ENCODE measurements at places on chromosomes 3 and 15.

DNA sequence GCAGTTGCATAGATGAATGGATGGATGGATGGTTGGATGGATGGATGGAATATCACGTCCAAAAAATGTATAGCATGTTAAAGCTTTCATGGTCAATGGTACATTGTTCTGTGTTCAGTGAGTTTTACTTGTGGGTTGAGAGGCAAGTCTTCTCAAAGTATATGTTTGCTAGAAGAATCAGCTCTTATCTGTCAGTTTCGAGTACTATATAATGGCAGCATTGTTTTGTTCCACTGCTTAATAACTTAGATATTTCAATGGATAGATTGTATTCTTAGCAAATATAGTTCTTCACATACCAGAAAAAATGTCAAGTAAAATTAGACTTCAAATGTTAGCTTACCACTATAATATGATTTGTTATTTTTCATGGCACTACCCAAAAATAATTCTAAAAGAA, 100.9 kb upstream of the CDIN1 start:
- H3K4me3 ChIP-seq: no peak overlapping the region
- no peaks in the 10 kb centered on the region for H3K36me3 ChIP-seq
- no peaks in the 10 kb centered on the region for H3K4me1 ChIP-seq
- H3K27ac ChIP-seq: no peak overlapping the region
- H3K27me3 ChIP-seq: no peaks in the 10 kb centered on the region
- no peak for DNase-seq

GRCh38 chr3:24299246-24299805, 195.3 kb downstream of the THRB start:
- no peak overlapping the region for H3K4me3 ChIP-seq
- H3K27ac ChIP-seq: no peak overlapping the region
- peaks cover 7% of the 10 kb centered on the region for H3K4me1 ChIP-seq
- peaks cover 5% of the 10 kb centered on the region for H3K36me3 ChIP-seq
- H3K27me3 ChIP-seq: no peaks in the 10 kb centered on the region

GRCh38 chr3:8911781-8912180, 51.5 kb downstream of the RAD18 start:
- DNase-seq: no peak
- H3K27me3 ChIP-seq: no peaks in the 10 kb centered on the region
- H3K36me3 ChIP-seq: no peaks in the 10 kb centered on the region
- H3K4me1 ChIP-seq: no peaks in the 10 kb centered on the region
- no peak overlapping the region for H3K27ac ChIP-seq

GRCh38 chr3:114809668-114810413, 337.2 kb downstream of the ZBTB20 start:
- H3K36me3 ChIP-seq: no peaks in the 10 kb centered on the region
- H3K27me3 ChIP-seq: no peaks in the 10 kb centered on the region
- H3K4me1 ChIP-seq: no peaks in the 10 kb centered on the region
- no peak overlapping the region for H3K27ac ChIP-seq
